Left forelimb (tissue), 1 donor: ENCODE measurements at places on chromosomes 4 and X.
A peak's percentile ranks its signal among the peaks of the same experiment; 100 is the strongest.

DNA sequence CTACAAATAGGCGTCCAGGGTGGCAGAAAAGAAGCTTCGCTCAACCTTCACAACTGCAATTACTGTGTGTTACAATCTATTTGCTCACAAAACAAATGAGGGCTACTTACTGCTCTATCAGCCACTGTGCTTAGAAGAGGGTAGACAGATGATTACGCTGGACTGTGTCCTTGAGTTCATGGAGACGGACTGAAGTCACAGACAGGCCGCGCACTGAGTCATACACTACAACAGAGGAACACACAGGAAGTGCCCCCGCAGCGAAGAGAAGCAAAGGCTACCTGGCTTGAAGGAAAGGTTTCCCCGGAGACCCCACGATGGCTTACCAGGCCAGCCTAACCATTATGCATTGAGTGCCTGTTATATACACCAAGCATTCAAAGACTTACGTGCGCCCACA lies 25.6 kb downstream of the FAT1 start:
- DNase-seq, result no peak

DNA sequence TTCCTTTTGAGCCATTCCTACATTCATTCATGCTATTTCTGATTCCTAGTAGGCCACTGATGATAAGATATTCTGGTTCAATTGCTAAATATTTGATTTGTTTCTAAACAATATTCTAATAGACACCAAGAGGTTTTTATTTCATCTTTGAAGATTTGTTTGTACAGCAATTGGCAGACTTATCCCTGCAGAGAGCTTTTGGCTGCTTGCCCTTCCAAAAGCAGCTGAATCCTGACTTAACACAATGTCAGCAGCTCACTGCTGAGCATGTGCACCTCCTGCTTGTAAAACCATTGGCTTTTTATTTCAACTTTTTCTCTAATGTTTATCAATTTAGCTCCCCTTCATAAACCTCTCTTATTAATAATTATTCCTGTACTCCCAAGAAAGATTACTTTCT lies 45.3 kb downstream of the MMRN1 start:
- DNase-seq, result no peak

DNA sequence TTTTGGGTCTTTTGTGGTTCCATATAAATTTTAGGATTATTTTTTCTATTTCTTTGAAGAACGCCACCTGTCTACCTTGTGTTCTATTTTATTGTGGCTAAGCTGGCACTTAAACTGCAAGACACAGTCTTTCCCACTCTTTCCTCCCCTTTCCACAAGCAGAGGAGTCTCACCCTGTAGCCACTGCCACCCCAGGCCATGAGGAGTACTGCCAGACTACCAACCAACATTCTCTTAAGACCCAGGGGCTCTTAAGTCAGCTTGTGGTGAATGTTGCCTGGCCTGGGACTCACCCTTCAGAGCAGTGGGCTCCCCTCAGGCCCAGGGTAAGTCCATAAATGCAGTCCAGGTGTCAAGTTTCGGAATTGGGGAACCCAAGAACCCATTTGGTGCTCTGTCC lies 58.0 kb upstream of the FMR1 start:
- DNase-seq, result no peak

- DNase-seq, result no peak
Observed at GRCh38 chrX:119459181-119459580, 9.1 kb upstream of the SLC25A5 start.

DNA sequence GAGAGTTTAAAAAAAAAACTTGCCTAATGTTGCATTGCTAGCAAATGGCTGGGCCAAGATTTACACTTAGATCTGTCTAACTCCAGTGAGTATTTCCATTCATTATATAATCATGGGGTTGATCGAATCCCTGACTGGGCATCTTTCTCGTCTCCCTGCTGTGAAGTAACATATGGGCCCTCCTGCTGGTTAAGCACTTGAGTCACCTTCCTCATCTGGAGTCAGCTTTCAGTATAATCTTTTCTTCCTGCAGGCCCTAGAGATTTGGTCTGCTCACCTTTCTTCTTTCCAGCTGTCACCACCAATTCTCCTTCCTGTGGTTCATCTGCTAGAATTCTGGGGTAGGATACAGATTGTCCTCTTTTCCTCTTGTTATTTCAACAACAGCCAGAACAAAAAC lies 41.6 kb downstream of the TIGD2 start:
- no peak for DNase-seq

DNA sequence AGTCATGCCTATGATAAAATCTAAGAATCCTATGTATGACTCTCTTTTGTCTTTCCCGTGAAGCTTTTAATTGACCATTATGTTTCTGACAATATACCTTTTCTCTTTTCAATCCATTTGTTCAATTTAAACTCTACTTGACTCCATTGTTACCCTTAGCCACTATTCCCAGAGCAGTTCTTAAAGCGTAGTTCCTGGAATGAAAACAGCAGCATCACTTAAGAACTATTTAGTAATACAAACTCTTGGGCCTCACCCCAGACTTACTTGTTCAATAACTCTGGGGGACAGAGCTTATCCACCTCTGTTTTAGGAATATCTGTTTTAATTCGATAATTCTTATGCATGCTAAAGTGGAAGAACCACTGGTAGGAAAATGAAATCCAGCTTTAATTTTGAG lies 358.4 kb downstream of the PRR32 start:
- no peak for DNase-seq

- no peak for DNase-seq
Observed at GRCh38 chrX:24242649-24243175, 71.2 kb downstream of the SUPT20HL2 start.

DNA sequence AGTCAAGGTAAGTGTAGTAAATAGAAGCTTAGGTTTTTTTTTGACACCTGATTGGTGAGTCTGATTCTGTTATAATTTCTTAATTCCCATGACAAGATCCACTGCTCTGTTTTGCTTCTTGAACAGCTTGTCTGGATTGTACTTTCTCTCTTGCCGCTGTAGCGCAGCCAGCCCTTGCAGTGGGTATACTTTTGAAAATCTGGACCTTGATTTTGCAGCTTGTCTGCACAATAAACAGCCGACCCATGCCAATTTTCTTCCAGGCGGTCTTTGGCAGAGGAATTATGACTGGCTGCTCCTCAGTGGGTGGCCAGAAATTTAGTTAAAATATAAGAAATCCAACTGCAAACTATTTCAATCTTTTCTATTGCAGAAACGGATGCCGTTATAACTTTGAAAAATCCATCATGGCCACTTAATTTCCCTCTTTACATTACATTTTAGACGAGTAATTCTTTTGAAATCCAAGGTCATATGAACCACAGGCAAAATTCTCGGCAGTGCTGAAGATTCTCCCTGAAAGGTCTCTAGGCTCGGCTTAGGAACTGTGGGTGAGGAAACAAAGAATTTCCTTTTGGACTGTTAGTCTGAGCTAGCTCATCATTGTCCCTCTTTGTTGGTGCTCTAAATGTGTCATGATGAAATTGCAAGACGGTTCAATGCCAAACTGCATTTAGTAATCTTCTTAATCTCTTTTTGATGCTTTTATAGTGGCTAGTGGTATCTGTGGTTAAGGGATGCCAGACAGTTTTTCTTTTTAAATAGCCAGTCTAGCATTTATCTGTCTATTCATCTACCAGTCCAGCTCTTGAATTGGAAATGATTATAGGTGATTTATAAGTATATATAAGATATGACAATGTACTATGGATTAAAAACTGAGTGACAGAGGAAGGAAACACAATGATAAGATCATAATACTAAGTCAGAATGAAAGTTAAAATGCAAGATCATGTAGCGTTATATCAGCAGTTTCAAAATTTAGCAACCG lies 31.5 kb upstream of the PTTG2 start:
- DNase-seq, result no peak

DNA sequence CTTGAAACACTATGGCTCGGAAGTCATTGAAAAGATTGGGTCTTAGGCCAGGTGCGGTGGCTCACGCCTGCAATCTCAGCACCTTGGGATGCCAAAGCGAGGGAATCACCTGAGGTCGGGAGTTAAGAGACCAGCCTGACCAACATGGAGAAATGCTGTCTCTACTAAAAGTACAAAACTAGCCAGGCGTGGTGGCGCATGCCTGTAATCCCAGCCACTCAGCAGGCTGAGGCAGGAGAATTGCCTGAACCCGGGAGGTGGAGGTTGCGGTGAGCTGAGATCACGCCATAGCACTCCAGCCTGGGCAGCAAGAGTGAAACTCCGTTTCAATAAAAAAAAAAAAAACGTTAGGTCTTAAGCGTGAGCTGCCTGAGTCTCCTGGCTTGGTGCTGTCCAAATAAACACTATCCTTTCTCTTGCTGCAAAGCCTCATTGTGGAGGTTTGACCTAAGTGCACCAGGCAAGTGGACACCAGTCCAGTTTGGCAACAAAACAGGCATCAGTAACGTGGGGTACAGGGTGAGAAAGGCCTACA lies 185.9 kb downstream of the DHRSX start:
- no peak for DNase-seq

DNA sequence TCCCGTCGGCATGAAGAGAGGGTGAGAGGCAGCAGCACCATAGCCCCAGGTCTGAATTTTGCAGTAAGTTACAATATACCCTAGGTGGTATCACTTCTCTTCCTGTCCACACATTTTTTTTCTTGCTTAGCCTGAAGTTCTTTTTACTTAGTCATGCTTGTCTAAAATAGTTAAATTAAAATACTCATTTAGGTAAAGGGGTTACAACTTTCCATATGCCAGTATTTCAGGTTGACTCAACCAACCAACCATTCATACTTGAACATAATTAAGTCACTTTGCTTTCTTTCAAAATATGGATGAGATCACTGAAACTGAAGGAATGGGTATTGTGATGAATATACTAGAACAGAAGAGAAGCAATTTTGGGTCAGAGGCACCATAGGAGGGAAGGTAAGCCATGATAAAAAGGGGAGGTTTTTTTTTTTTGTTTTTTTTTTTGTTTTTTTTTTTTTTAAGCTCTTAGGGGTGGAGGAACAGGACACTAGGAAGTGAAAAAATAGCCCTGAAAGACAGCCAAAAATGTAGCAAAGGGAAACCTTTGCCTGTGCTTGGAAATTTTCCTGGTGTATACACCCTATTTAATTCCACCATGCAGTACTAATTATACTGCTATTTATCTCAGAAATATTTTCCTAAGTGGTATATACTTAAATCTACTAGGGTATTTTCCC lies 41.8 kb downstream of the RPS6KA3 start:
- DNase-seq, result no peak

GRCh38 chrX:97854086-97854485 lies 970.4 kb downstream of the RPA4 start:
- no peak for DNase-seq

DNA sequence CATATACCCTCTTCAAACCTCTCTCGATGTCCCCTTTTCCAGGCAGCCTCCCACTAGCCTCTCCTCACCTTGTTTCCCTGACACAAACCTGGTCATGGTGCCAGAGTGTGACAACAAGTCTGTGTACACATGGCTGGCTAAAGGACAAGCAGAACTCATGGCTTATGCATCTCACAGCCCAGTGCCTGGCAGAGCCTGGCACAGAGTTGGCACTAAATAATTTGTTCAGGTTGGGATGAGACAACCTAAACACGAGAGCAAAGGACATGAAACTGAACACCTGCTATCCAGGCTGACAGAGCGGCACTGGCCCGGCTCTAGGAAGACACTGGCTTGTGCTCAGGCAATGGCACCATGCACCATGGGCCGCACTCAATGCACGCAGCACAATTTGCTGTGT lies 48.2 kb upstream of the FGFBP2 start:
- no peak for DNase-seq

GRCh38 chr4:4572821-4573220 lies 31.0 kb upstream of the STX18 start:
- no peak for DNase-seq

DNA sequence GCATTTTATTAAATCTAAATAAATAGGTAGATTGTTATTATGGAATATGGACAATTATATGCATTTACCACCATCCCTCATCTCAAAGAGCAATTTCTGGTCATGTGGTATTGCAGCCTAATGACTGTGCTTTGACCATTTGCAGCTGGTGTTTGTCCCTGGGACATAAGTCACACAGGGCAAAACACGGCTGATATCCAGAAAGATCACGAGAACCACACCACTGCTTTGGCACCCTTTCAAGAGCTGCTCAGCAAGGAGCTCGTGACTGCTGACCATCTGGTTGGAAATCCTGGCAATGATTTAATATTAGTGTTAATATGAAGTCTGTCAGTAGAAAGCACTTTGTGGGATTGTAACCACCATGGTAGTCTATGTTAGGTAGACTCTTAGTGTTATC lies 545.0 kb downstream of the GBA3 start:
- DNase-seq, result no peak

GRCh38 chr4:110188113-110188512 lies 10.3 kb downstream of the ELOVL6 start:
- DNase-seq, result no peak

DNA sequence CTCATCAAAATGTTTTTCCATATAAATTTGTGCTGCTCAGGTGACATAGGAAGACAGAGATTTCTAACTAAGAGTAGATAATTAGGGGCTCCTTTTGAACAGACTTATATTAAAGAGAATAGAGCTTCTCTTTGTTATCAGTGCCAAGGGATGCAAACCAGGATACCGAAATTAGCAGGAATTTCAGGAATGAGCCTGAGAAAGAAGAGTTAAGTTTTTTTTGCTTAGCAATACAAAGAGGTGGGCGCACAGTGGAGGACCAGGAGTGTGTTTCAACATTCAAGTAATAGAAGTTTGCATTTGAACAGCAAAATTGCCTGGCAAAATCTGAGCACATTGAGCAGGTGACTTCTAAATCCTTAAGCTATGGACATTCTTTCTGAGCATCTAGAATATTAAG lies 541.3 kb downstream of the GBA3 start:
- no peak for DNase-seq

DNA sequence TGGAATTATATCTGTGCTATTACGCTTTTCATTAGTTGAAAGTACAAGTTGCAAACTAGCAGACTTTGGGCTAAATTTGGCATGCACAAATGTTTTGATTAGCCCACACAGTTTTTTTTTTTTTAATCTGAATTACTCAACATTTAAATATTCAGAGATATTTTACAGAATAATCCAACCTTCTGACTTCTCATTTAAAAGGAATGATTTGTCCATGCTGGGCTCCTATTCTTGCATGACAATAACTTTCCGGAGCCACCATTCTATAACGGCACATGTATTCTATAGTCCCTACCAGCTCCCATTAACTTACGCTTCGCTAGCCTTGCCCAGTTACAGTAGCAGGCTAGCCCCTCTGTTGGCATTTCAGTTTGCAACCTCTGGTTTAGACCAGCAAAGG lies 219.3 kb upstream of the FTHL17 start:
- no peak for DNase-seq

GRCh38 chrX:138485767-138486166 lies 225.8 kb downstream of the FGF13 start:
- DNase-seq, result no peak

DNA sequence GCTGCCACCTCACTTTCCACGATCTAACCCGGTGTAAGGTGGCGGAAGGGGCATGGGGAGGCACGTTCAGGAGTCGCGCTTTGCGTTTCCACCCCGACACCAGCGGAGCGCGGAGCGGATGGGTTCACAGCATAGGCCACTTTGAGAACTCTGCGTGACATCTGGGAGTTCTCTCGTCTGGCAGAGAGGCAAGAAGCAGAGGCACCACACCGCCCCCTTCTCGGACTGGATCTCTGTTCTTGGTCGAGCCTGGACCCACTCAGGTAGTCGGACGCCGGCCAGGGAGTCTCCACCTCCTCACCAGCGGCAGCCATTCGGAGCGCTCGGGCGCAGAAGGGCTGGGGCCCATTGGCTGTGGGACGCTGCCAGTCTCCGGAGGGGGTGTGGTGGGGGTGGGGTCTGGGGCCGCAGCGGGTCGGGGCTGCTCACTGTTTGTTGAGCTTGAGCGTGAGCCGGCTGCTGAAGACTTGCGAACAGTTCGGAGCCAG lies at the start of gene DACH2:
Gene DACH2 (plus strand): TSS at position 428 of the 488 bp plus-strand sequence.
- peak; percentile 83 for DNase-seq
